NCI-H524 (cell line): ENCODE measurements at places on chromosomes 11 and 22.

- no peak for DNase-seq
Observed at GRCh38 chr11:104291646-104292045, 127.7 kb upstream of the PDGFD start.

DNA sequence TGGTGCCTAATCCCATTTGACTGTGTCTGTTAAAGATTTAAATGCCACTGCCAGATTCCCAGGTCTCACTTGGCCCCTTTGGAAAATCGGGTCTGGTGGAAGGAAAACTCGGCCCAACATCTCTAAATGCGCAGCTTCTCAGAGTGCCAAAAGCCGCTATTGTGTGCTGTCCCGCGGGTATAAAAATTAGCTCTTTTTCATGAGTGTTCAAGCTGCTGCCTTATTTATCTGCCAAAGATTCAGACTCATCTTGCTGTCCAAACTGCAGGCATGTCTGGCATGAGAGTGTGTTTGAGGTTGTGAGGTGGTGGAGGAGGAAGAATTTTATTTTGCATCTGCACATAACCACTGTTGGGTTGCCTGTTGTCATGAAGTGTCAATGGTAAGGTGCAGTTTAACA lies 91.4 kb downstream of the NELL1 start:
- no peak for DNase-seq

DNA sequence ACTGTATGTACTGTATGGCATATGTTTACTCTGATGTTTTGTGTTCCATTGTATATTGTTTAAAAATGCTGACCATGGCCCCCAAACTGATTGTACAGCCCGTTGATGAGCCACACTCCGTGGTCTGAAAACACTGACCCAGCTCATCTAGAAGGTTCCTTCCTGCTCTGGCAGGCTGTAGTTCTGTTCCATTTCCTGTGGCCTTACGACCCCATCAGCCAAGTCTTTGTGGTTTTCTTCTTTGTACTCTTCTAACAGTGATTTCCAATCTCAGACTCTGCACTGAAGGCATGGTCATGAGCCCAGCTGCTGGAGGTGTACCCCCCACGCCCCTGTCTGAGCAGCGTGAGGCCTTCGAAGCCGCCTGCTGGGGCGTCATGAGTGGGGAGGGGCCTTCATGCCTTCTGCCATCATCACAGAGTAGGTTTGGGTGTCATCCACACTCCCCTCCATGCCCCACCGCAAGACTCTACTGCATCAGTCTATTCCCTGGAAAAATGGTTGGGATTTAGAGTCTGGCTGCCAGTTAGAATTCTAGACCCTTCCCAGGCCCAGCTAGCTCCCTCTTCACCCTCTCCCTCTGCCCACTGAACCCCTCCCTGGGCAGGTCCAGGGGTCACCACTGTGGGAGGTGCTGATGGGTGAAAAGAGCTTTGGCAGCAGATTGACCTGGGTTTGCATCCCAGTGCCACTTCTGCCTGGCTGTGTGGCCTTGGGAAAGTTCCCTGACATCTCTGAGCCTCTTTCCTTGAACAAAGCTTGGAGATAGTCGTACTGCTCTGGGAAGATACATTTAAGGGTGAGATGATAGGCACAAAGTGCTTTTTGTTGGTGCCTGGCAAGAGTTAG lies 11.3 kb upstream of the C11orf96 start:
- DNase-seq: no peak

GRCh38 chr22:17705951-17706900 lies 67.7 kb downstream of the BCL2L13 start:
- DNase-seq: no peak

GRCh38 chr11:122656073-122656630 lies 630 bp downstream of the UBASH3B start:
- no peak for DNase-seq
